Chondrocyte (in vitro differentiated cells): ENCODE measurements at places on chromosomes 6 and 20. TPM values are rescaled to one million over a fixed set of nuclear protein-coding genes. Genes with fewer than 3 reads are reported as not detected.

GRCh38 chr6:169194737-169195136, 58.9 kb downstream of the THBS2 start:
- H3K27ac ChIP-seq, result peak overlapping the region; percentile 59
- no peaks in the 10 kb centered on the region for H3K27me3 ChIP-seq
- DNase-seq, result no peak
- H3K4me3 ChIP-seq, result no peak overlapping the region
- H3K36me3 ChIP-seq, result peaks cover 12% of the 10 kb centered on the region

C6orf163 gene
- total RNA-seq, result 1.2 to 3.3 TPM (median 1.7 TPM) in 3 replicates

DNA sequence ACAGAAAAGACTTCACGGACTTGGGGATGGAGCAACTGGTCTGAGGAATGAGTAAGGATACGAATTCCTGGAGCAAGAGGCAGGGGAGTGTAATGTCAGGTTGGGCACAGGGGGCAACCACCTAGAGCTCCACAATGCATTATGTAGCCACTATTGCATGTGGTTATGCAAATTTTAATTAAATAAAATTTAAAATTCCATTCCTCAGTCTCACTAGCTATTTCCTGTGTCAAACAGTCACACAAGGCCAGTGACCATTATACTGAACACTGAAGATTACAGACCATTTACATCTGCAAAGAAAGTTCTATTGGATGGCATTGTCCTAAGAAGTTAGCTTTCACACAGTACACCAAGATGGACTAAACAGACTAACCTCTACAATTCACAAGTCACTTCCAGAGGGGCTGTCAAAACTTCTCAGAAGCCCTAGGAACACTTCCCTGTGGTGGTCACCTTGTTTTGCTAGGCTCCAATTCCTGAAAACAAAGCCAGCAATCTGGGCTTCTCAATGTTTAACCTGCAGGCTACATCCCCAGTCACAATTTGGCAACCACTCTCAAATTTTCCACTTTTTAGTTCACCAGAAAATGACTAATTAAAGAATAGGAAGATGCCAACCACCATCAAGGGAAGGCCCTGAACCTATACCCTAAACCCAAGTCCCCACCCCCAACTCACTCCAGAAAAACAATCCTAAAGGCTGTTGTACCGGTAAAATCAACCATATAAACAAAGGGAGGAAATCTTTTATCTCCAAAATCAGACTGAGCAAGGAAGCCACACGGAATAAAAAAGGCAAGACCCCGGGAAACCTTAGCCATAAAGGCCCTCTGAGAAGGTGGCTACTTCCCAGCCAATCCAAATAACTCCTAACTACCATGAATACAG, 34.2 kb upstream of the C20orf203 start:
- no peak for DNase-seq
- H3K27ac ChIP-seq, result peak overlapping the region; percentile 68
- no peak overlapping the region for H3K4me3 ChIP-seq
- peaks cover 24% of the 10 kb centered on the region for H3K36me3 ChIP-seq

RAET1E gene
- not detected in 3 replicates for total RNA-seq

HSPA1L gene
- total RNA-seq, result 0.89 to 1.5 TPM (median 1.00 TPM) in 3 replicates

DNA sequence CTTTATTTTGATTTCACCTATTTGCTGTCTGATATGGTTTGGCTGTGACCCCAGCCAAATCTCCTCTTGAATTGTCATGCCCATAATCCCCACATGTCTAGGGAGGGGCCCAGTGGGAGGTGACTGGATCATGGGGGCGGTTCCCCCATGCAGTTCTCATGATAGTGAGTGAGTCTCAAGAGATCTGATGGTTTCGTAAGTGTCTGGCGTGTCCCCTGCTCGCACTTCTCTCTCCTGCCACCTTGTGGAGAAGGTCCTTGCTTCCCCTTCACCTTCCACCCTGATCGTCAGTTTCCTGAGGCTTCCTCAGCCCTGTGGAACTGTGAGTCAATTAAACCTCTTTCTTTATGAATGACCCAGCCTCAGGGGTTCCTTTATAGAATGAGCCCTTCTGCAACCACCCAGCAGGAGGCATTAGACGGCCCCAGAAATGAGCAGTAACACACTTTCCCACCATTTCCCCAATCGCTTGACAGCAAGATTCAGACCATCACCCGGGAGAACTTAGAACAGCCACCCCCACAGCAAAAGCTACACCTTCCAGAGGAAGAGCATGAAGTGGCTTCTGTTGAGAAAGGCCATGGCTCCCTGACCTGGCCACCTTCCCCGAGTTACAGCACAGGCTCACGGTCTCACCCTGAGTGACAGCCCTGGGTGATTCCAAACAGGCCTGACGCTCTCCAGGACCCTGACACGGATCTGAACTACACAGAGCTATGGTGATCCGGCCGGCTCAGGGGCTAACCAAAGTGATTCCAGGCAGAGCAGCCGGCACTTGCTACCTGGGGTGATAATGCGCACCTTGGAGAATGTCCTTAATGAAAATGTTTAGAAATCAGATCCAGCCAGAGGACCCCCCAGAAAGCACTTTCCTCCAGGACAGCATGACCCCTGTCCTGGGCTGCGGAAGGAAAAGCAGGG, 131.2 kb upstream of the CDH4 start:
- H3K36me3 ChIP-seq, result no peaks in the 10 kb centered on the region
- H3K27ac ChIP-seq, result no peak overlapping the region
- no peak overlapping the region for H3K4me3 ChIP-seq
- H3K27me3 ChIP-seq, result no peaks in the 10 kb centered on the region

GRCh38 chr20:49677777-49678758, 35.6 kb downstream of the B4GALT5 start:
- DNase-seq, result no peak
- peaks cover 3% of the 10 kb centered on the region for H3K36me3 ChIP-seq
- no peak overlapping the region for H3K4me3 ChIP-seq

- H3K36me3 ChIP-seq, result no peaks in the 10 kb centered on the region
- no peak overlapping the region for H3K4me3 ChIP-seq
These were observed 59.6 kb upstream of the ZFP64 start for GRCh38 chr20:52251136-52251700.

DNA sequence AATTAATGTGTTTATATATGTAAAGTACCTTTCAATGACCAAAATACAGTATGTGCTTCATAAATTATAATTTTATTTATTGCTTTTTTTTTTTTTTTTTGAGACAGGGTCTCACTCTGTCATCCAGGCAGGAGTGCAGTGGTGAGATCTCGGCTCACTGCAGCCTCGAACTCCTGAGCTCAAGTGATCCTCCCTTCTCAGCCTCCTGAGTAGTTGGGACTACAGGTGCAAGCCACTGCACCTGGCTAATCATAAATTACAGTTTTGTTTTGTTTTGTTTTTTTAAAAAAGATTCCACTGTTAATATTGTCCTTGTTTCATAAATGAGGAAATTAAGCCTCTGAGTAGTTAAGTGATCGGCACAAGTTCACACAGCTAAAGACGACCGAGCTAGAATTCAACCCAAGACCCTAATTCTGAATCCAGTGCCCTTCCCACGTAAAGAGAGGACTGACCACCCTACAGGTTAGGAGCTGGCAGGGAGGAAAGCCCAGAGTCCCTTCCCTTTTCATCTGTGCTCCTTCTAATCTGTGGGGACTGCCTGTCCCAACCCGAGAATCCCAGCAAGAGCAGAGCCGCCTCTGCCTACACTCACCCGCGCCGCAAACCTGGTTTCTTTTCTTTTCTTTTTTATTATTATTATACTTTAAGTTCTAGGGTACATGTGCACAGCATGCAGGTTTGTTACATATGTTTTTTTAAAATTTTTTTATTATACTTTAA, 8.5 kb upstream of the GDF5 start:
- no peak for DNase-seq
- no peaks in the 10 kb centered on the region for H3K27me3 ChIP-seq
- H3K36me3 ChIP-seq, result no peaks in the 10 kb centered on the region
- H3K4me3 ChIP-seq, result peak overlapping the region; percentile 45
- H3K27ac ChIP-seq, result no peak overlapping the region
- H3K4me1 ChIP-seq, result peaks cover 13% of the 10 kb centered on the region

NKX2-2 gene
- not detected in 3 replicates for total RNA-seq

DNA sequence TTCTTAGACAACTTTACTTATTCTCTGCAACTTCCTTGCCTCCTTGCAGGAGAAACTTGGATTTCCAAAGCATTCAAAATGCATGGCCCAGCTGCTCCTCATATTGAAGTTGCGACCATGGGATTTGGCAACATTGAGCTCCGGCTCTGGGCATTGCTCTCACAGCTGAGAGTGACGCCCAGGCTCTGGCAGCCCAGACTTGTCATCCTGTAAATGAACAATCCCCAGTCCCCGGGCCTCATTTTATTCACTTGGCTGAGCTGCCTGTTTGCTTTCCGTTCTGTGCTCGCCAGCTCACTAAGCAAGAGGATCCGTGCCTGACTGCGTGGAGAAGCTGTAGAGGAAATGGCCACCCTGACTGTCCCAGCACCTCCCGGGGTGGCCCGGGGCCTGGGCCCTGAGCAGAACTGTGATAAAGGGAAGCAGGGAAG, 119.5 kb upstream of the CD93 start:
- DNase-seq, result no peak
- no peak overlapping the region for H3K4me3 ChIP-seq
- no peaks in the 10 kb centered on the region for H3K36me3 ChIP-seq
- peaks cover 25% of the 10 kb centered on the region for H3K27me3 ChIP-seq

PRR18 gene
- total RNA-seq, result 0.36 to 0.70 TPM in 2 of 3 replicates, not detected in the other

GSTA2 gene
- total RNA-seq, result not detected in 3 replicates

DNA sequence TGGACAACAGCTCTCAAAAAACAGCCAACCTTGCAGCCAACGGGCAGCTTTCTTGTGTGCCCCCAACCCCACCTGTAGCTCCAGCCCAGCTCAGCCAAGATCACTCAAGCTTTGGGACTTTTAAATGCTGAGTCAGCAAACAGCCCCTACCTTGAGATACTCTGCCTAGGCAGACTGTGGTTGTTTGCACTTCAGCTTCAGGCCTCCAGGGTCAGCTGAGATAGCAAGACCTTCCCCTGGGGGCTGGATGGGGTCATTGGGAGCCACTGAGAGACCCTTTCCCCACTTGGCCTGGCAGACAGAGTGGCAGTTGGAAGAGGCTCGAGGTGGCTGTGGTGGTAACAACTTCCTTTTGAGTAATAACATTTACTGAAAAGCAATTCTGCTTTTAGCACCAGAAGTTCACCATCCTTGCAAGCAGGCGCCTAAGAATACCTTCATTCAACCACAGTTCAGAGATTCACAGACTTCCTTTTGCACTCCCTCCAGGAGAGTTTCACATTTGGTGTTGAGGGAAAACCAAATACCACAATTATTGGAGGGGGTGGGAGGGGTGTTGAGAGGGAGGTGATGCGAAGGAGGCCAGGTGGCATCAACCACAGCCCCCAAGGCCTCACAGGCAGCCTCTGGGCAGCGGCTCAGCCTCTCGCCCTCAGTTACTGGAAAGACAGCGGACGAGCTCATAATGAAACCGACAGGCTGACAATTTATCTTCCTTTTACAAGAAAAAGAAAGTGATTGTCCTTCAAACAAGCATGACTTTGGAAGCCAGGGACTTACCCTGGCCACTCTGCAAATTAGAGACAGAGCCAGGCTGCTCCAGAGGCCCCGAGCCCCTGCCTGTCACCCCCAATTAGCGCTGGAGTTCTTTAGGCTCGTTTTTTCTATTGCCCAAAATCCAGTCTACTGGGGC, 148.1 kb downstream of the CEBPB start:
- H3K4me1 ChIP-seq, result peaks cover 25% of the 10 kb centered on the region
- no peaks in the 10 kb centered on the region for H3K36me3 ChIP-seq

- DNase-seq, result no peak
- peaks cover 2% of the 10 kb centered on the region for H3K36me3 ChIP-seq
- H3K4me1 ChIP-seq, result peaks cover 30% of the 10 kb centered on the region
These were observed 299.9 kb upstream of the SUPT3H start for GRCh38 chr6:45677381-45678284.

ITPR3 gene
- 10.0 to 24.8 TPM (median 11.0 TPM) in 3 replicates for total RNA-seq

DLL1 gene
- total RNA-seq, result 0.35 to 0.82 TPM (median 0.41 TPM) in 3 replicates

ZNF334 gene
- total RNA-seq, result 4.7 to 6.6 TPM (median 4.8 TPM) in 3 replicates

- no peak overlapping the region for H3K27ac ChIP-seq
- H3K27me3 ChIP-seq, result peaks cover 17% of the 10 kb centered on the region
- no peak for DNase-seq
- H3K4me3 ChIP-seq, result no peak overlapping the region
- no peaks in the 10 kb centered on the region for H3K36me3 ChIP-seq
These were observed 2.6 kb downstream of the PACSIN1 start for GRCh38 chr6:34468378-34468892.

- no peaks in the 10 kb centered on the region for H3K36me3 ChIP-seq
- peak overlapping the region; percentile 42 for H3K27ac ChIP-seq
- no peak for DNase-seq
- no peaks in the 10 kb centered on the region for H3K27me3 ChIP-seq
- H3K4me3 ChIP-seq, result no peak overlapping the region
- H3K4me1 ChIP-seq, result peaks cover 58% of the 10 kb centered on the region
These were observed 14.7 kb downstream of the FKBP1A start for GRCh38 chr20:1377984-1378734.

DNA sequence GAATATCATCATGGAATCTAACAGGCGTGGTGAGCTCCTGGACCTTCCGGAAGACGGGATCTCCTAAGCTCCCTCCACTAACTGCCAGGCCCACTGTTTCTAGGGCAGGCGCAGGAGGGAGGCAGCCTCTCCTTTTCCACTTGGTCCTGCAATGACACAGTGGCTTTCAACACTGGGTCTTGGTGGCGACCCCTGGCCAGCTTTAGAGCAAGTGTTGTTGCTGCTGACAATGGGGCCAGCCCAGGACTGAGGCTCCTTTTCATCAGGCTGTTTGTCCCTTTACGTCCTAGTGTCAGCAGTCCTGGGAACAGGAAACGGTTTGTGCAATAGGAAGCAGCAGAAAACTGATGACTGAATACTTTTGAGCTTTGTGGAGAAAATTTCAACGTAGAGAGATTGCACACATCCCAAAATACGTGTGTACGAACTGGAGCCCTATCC, 9.7 kb upstream of the QKI start:
- no peaks in the 10 kb centered on the region for H3K27me3 ChIP-seq
- H3K36me3 ChIP-seq, result no peaks in the 10 kb centered on the region
- H3K27ac ChIP-seq, result no peak overlapping the region
- DNase-seq, result no peak
- no peak overlapping the region for H3K4me3 ChIP-seq

PHF20 gene
- 42.2 to 46.1 TPM (median 44.6 TPM) in 3 replicates for total RNA-seq

- no peaks in the 10 kb centered on the region for H3K36me3 ChIP-seq
- H3K27ac ChIP-seq, result no peak overlapping the region
- no peaks in the 10 kb centered on the region for H3K4me1 ChIP-seq
- DNase-seq, result no peak
- no peak overlapping the region for H3K4me3 ChIP-seq
These were observed 150.7 kb downstream of the TBC1D7 start for GRCh38 chr6:13177664-13178063.

SLC17A9 gene
- 0.24 to 1.2 TPM (median 0.79 TPM) in 3 replicates for total RNA-seq

DNA sequence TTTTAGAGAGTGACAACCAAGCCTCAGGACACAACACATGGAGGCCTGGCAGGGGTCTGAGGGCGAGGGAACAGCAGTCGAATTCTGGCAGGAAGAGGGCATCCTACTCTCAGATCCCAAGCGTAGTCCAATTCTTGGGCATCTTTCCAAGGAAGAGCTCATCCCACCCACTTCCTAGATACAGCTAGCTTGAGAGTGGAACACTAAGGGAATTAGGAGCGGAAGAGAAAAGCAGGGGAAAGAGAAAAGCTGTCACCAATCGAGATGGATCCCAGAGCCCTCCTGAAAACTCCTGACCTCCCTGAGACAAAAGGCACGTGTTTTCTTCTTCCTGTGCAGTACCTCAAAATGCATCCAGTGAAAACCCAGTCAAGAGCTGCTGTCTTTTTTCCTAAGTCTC, 67.1 kb downstream of the GFOD1 start:
- peaks cover 54% of the 10 kb centered on the region for H3K4me1 ChIP-seq
- no peak overlapping the region for H3K27ac ChIP-seq
- H3K4me3 ChIP-seq, result no peak overlapping the region
- H3K36me3 ChIP-seq, result no peaks in the 10 kb centered on the region
- no peak for DNase-seq
